ENCODE measurements at places on chromosomes 5 and 9. TPM values are rescaled to one million over a fixed set of nuclear protein-coding genes. Genes with fewer than 3 reads are reported as not detected.
A peak's percentile ranks its signal among the peaks of the same experiment; 100 is the strongest.

Gene TNFSF8
- not detected for total RNA-seq

Gene SPEF2
- total RNA-seq: 4.3 TPM

GRCh38 chr9:112493393-112494137 lies 6.9 kb downstream of the KIAA1958 start:
- DNase-seq: peak; percentile 47

- no peak for DNase-seq
Observed at GRCh38 chr9:116270546-116270945, 117.0 kb downstream of the PAPPA start.

Measured in fibroblast of villous mesenchyme (primary cell).